ENCODE measurements at places on chromosomes 11 and 22. TPM values are rescaled to one million over a fixed set of nuclear protein-coding genes. Genes with fewer than 3 reads are reported as not detected.

- H3K36me3 ChIP-seq = peaks cover 2% of the 10 kb centered on the region
- DNase-seq = peak; percentile 41
- H3K27me3 ChIP-seq = no peaks in the 10 kb centered on the region
- H3K4me1 ChIP-seq = peaks cover 8% of the 10 kb centered on the region
- H3K4me3 ChIP-seq = peak overlapping the region; percentile 76
Observed at GRCh38 chr11:57566905-57567514, 462 bp downstream of the UBE2L6 start.

The CASP12 gene
- polyA plus RNA-seq = 0.18 TPM

DNA sequence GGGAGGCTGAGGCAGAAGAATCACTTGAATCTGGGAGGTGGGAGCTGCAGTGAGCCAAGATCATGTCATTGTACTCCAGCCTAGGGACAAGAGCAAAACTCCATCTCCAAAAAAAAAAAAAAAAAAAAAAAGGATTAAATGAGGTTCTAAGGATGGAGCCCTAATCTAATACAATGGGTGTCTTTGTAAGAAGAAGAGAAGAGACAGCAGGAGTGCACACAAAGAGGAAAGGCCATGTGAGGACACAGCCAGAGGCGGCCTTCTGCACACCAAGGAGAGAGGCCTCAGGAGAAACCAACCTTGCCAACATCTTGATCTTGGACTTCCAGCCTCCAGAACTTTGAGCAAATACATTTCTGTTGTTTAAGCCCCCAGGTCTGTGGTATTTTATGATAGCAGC, 66.6 kb upstream of the CECR2 start:
- no peaks in the 10 kb centered on the region for H3K27me3 ChIP-seq
- H3K36me3 ChIP-seq = no peaks in the 10 kb centered on the region
- no peak overlapping the region for H3K4me3 ChIP-seq
- DNase-seq = no peak
- H3K4me1 ChIP-seq = no peaks in the 10 kb centered on the region
- H3K27ac ChIP-seq = no peak overlapping the region

The SLC17A6 gene
- 0.07 TPM for polyA plus RNA-seq

DNA sequence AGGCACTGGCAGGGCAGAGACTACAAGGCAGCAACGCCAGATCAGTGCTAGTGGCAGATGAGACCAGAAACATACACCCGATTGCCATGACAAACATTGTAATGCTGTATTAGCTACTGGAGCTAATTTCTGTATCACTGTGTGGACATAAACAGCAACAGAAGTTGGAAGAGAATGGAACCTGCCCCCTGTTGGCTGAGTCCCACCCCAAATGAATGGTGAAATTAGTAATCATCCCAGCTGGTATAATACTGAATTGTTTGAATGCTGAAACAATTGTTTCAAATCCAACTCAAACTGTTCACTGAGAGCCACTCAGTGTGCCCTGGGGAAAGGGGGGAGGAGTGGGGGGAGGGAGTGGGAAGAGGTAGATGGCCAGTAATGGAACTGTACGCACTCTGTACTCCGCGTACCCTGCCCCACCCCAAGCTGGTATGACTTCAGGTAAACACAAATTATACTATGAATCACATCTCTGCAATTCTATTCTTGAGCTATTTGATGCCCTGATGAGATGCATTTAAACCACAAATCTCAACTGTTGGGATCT, 11.2 kb upstream of the BIRC3 start:
- H3K27ac ChIP-seq = peak overlapping the region; percentile 79
- peaks cover 22% of the 10 kb centered on the region for H3K4me1 ChIP-seq
- no peaks in the 10 kb centered on the region for H3K36me3 ChIP-seq
- DNase-seq = no peak

GRCh38 chr11:12674936-12675696, 895 bp downstream of the TEAD1 start:
- H3K4me1 ChIP-seq = peaks cover 3% of the 10 kb centered on the region
- peak overlapping the region; percentile 52 for H3K27ac ChIP-seq
- no peak for DNase-seq

GRCh38 chr22:23557467-23557866, 22.6 kb downstream of the IGLL1 start:
- H3K36me3 ChIP-seq = no peaks in the 10 kb centered on the region
- H3K4me1 ChIP-seq = no peaks in the 10 kb centered on the region
- no peaks in the 10 kb centered on the region for H3K27me3 ChIP-seq
- H3K27ac ChIP-seq = no peak overlapping the region
- DNase-seq = no peak

- no peaks in the 10 kb centered on the region for H3K4me1 ChIP-seq
- H3K27ac ChIP-seq = no peak overlapping the region
- no peaks in the 10 kb centered on the region for H3K27me3 ChIP-seq
- H3K4me3 ChIP-seq = no peak overlapping the region
- no peaks in the 10 kb centered on the region for H3K36me3 ChIP-seq
- DNase-seq = no peak
Observed at GRCh38 chr11:1117992-1118391, 39.8 kb upstream of the MUC5AC start.

The SCGB2A2 gene
- 38.8 TPM for polyA plus RNA-seq

GRCh38 chr11:132088551-132088950, 718.1 kb downstream of the NTM start:
- H3K4me1 ChIP-seq = no peaks in the 10 kb centered on the region
- DNase-seq = no peak
- H3K4me3 ChIP-seq = no peak overlapping the region
- no peaks in the 10 kb centered on the region for H3K27me3 ChIP-seq
- H3K36me3 ChIP-seq = no peaks in the 10 kb centered on the region
- H3K27ac ChIP-seq = no peak overlapping the region

The POLD4 gene
- 143 TPM for polyA plus RNA-seq

The NAV2 gene
- polyA plus RNA-seq = 5.8 TPM

- H3K36me3 ChIP-seq = no peaks in the 10 kb centered on the region
- H3K4me1 ChIP-seq = no peaks in the 10 kb centered on the region
- no peak overlapping the region for H3K4me3 ChIP-seq
- no peak for DNase-seq
- H3K27ac ChIP-seq = no peak overlapping the region
Observed at GRCh38 chr11:59791639-59792038, 18.9 kb downstream of the MRPL16 start.

GRCh38 chr11:131822506-131822905, 452.1 kb downstream of the NTM start:
- no peak for DNase-seq
- no peaks in the 10 kb centered on the region for H3K27me3 ChIP-seq
- H3K36me3 ChIP-seq = no peaks in the 10 kb centered on the region
- H3K4me1 ChIP-seq = no peaks in the 10 kb centered on the region
- H3K4me3 ChIP-seq = no peak overlapping the region

- H3K36me3 ChIP-seq = no peaks in the 10 kb centered on the region
- H3K4me1 ChIP-seq = no peaks in the 10 kb centered on the region
- H3K4me3 ChIP-seq = no peak overlapping the region
- no peak for DNase-seq
Observed at GRCh38 chr22:30054764-30055069, 25.5 kb upstream of the HORMAD2 start.

- H3K27me3 ChIP-seq = no peaks in the 10 kb centered on the region
- H3K4me1 ChIP-seq = no peaks in the 10 kb centered on the region
- DNase-seq = no peak
- H3K36me3 ChIP-seq = no peaks in the 10 kb centered on the region
- H3K4me3 ChIP-seq = no peak overlapping the region
Observed at GRCh38 chr11:113241636-113242054, 72.7 kb upstream of the TTC12 start.

DNA sequence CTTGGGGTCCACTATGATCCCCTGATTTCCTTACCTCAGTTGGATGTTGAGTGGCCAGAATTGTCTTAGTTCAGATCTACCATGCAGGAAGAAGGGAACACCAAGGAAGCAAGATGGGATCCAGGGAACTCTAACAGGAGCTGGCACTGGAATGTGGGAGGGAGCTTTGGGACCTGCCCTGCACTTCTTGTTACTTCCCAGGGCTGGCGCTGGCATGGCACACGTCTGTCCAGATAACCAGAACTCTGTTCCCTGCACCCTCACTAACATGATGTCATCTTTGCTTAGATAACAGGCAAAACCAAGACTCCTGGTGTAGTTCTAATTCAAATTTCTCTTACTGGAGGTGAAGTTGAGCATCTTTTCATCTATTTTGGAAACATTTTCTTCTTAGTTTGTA, 550.0 kb downstream of the MN1 start:
- no peaks in the 10 kb centered on the region for H3K27me3 ChIP-seq
- H3K27ac ChIP-seq = no peak overlapping the region
- no peak for DNase-seq
- peaks cover 3% of the 10 kb centered on the region for H3K4me1 ChIP-seq

DNA sequence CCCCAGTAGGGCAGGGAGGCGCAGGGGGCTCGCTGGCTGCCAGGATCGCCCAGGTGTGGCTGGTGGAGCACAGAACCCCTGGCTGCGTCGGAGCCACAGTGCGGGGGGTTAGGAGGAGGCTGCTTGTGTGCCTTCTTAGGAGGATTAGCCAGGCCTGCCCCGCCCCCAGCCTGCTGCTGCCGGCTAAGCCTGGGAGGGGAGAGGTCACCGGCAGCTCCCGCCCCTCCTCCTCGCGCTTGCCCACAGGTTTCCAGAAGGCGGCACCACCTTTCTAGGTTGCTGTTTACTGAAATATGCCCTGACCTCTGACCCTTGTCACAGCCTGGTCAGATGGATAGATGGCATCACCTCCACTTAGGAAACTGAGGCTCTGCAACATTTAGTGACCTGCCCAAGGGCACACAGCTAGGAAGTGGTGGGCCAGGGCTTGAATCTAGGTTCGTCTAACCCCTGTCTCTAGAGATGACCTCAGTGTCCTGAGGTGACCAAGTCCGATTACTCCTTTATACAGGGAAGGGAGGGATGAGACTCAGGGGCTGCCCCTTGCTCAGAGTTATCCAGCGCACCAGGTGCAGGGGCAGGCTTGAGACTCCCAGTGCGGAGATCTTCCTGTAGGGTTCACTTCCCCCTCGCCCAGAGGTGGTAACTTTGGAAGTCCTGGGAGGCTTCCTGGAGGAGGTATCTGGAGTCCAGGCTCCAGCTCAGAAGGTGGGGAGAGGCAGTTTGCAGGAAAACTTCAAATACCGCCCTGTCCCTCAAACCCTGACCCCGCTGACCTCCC, 44.0 kb downstream of the MYO7A start:
- H3K4me3 ChIP-seq = no peak overlapping the region
- H3K27me3 ChIP-seq = no peaks in the 10 kb centered on the region
- peaks cover 8% of the 10 kb centered on the region for H3K4me1 ChIP-seq

GRCh38 chr11:83044958-83045712, 26.6 kb downstream of the RAB30 start:
- H3K27me3 ChIP-seq = no peaks in the 10 kb centered on the region
- no peak for DNase-seq
- H3K27ac ChIP-seq = no peak overlapping the region
- no peaks in the 10 kb centered on the region for H3K36me3 ChIP-seq

The MMP27 gene
- 0.09 TPM for polyA plus RNA-seq

GRCh38 chr11:90783111-90783510, 560.3 kb upstream of the CHORDC1 start:
- H3K36me3 ChIP-seq = no peaks in the 10 kb centered on the region
- no peak overlapping the region for H3K4me3 ChIP-seq
- DNase-seq = no peak
- H3K4me1 ChIP-seq = no peaks in the 10 kb centered on the region
- no peaks in the 10 kb centered on the region for H3K27me3 ChIP-seq
- no peak overlapping the region for H3K27ac ChIP-seq

GRCh38 chr11:86143087-86144030, 74.5 kb upstream of the PICALM start:
- no peak for DNase-seq
- H3K4me3 ChIP-seq = no peak overlapping the region
- H3K4me1 ChIP-seq = peaks cover 6% of the 10 kb centered on the region
- H3K27me3 ChIP-seq = no peaks in the 10 kb centered on the region

GRCh38 chr22:26674211-26675190, 17.1 kb downstream of the MIAT start:
- H3K36me3 ChIP-seq = peaks cover 6% of the 10 kb centered on the region
- H3K4me1 ChIP-seq = peaks cover 38% of the 10 kb centered on the region
- peak overlapping the region; percentile 50 for H3K27ac ChIP-seq
- H3K4me3 ChIP-seq = peak overlapping the region; percentile 8

The GRM5 gene
- 0.05 TPM for polyA plus RNA-seq

The BDNF gene
- polyA plus RNA-seq = 0.52 TPM

The SMCO4 gene
- 41.3 TPM for polyA plus RNA-seq

DNA sequence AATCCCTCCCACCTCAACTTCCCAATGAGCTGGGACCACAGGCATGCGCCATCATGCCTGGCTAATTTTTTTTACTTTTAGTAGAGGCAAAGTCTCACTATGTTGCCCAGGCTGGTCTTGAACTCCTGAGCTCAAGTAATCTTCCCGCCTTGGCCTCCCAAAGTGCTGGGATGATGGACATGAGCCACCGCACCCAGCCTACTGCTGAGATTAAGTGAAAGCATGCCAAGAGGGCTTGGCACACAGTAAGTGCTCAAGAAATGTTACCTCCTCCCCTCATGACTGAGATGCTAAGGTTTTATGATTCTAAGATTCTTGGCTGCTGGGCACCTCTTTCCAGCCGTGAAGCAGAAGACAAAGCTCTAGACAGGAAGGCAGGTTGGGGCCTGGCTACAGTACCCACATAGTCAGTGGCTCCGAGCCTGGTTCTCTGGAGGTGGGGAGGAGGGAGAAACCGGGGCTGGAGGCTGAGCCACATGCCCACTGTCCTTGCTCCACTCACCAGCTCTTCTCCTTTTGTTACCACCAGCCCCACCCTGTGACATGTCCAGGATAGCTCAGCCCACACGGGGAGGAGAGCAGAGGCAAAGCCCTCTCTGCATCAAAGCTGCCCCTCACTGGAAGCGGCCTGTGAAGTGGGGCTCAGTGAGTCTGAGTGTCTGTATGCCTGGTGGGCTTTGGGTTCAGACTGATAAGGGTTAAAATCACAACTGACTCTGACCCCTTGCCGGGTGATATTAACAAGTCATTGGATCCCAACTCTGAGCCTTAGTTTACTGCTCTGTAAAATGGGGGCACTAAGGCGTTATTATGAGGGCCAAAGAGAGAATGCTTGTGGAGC, 12.9 kb downstream of the ARHGEF17 start:
- no peaks in the 10 kb centered on the region for H3K36me3 ChIP-seq
- H3K4me1 ChIP-seq = peaks cover 20% of the 10 kb centered on the region
- no peak overlapping the region for H3K27ac ChIP-seq
- no peak overlapping the region for H3K4me3 ChIP-seq
- DNase-seq = no peak

- H3K36me3 ChIP-seq = peaks cover 3% of the 10 kb centered on the region
- no peak for DNase-seq
- no peaks in the 10 kb centered on the region for H3K4me1 ChIP-seq
- no peak overlapping the region for H3K4me3 ChIP-seq
- no peak overlapping the region for H3K27ac ChIP-seq
Observed at GRCh38 chr11:32982626-32983025, 33.1 kb upstream of the DEPDC7 start.

DNA sequence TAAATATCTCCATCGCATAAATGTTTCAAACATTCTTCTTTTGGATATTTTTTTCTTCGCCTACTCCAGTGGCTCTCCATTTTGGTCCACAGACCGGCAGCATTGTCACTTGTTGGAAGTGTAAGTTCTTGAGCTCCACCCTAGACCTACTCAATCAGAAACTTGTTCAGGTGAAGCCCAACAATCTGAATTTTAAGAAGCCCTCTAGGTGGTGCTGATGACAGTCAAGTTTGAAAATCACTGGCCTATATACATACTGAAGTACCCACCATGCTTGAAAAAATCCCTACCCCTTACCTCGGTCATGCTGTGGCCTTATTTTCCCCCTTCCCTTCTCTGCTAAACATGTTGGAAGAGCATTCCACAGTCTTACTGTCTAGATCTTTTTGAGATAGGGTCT, 10.2 kb upstream of the ACAT1 start:
- no peak overlapping the region for H3K4me3 ChIP-seq
- H3K27me3 ChIP-seq = no peaks in the 10 kb centered on the region
- no peak overlapping the region for H3K27ac ChIP-seq
- DNase-seq = no peak
- no peaks in the 10 kb centered on the region for H3K36me3 ChIP-seq

- peak overlapping the region; percentile 98 for H3K4me3 ChIP-seq
- no peak overlapping the region for H3K27ac ChIP-seq
- no peak for DNase-seq
Observed at GRCh38 chr11:117145393-117145761, 1.3 kb downstream of the PAFAH1B2 start.
